Amygdala (tissue), 56 donors: ENCODE measurements at places on chromosomes 13 and 19.

DNA sequence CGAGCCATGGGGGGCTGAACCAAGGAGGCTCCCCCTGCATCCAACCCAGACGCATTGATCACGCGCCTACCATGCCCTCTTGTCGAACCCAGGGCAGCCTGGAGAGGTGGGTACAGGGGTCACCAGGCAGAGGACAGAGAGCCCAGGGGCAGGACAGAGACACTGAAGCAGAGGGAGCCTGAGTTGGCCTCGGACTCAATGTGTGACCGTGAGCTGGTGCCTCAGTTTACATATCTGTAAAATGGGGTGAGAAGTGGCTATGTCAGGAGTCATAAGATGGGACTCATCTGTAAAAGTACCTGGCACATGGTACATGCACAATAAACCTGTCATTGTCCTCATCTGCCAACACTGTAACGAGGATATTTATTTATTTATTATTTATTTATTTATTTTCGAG is 24.1 kb upstream of the NFIC start:
- DNase-seq: no peak

DNA sequence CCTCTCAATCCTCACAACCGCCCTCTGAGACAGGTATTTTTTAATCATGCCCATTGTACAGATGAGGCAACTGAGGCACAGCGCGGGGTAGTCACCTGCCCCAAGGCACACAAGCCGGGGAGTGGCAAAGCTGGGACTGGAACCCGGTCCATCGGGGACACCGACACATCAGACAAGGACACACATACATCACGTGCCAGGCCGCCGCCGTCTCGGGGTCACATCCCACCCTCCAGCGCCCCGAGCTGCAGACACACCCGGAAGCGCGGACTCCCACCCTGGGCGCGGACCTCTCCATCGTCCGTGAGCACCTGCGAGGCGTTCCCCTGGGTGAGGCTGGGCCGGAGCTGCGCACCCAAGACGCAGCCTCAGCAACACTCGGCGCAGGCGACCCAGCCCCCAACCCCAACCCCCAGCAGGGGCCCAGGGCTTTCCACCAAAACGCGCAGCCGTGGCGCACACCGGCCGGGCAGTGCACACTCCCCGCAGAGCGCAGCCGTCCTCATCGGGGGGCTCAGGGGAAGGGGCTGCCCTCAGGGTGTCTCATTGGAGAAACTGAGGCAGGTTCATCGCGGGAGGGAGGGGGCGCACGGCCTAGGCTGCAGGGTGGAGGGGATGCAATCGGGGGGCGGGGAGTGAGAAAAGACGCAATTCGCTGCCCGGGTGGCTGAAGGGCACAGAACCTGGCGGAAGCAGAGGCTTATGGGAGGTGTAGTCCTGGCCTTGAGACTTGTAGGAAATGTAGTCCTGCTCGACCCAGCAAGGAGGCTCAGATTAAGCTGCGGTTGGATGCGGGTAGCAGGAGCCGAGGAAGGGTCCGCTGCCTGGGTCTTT is 1.9 kb upstream of the LMTK3 start:
- peak; percentile 78 for DNase-seq

DNA sequence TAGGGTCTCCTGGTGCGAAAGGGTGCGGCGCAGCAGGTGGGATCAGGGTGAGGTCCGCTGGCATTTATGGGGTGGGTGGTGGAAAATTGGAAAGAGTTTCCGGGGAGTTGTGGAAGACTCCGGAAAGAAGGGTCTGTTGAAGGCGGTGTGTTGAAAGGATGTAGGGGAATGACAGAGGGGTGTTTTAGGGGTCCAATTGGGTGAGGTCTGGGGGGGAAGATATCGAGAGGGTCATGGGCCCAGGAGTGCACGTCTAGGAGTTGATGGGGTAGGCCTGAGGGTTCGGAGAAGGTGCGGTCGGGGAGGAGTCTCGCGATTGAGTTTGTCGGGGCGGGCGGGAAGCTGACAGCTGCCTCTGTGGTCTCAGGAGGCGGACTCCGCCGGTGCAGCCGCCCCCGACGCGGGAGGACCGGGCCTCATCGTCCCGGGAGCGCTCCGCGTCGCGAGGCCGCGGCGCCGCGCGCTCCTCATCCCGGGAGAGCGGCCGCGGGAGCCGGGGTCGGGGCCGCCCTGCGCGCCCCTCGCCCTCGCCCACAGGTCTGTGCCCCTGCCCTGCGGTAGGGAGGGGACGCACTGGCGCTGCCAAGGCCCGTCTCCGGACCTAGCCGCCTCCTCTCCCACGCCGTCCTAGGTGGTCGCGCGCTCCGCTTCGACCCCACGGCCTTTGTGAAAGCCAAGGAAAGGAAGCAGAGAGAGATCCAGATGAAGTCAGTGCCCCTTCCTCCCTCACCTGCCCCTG is 7.0 kb downstream of the PGLYRP1 start:
- DNase-seq: no peak

- no peak for DNase-seq
These were observed 127.9 kb downstream of the SLITRK6 start for GRCh38 chr13:85671336-85671735.

GRCh38 chr13:50529154-50529882 is 314.2 kb downstream of the DLEU7 start:
- peak; percentile 17 for DNase-seq
